ENCODE measurements at places on chromosomes 4 and X.

DNA sequence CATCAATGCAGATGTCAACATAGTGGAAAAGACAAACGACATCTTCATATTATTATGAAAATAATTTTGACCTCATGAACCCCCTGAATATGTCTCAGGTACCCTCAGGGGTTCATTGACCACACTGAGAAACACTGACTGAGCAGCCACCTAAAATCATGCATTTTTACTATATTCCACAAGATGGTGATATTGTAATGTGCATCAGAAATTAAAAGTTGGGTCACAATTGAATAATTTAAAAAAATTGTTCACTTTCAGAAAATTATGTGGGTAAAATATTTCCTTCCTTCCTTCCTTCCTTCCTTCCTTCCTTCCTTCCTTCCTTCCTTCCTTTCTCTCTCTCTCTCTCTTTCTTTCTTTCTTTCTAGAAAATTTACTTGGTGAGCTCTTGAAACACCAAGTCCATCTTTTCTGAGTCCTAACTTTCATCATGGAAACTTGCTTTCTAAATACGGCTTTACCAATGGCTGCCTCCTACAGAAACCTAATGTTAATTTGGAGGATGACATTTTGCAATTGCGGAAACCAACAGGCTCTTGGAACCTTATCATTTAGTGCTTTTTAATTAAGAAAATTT, 103.6 kb downstream of the RTL3 start:
- peak; percentile 27 for DNase-seq

- DNase-seq, result no peak
These were observed 492.6 kb downstream of the SPOCK3 start for GRCh38 chr4:166741742-166742141.

DNA sequence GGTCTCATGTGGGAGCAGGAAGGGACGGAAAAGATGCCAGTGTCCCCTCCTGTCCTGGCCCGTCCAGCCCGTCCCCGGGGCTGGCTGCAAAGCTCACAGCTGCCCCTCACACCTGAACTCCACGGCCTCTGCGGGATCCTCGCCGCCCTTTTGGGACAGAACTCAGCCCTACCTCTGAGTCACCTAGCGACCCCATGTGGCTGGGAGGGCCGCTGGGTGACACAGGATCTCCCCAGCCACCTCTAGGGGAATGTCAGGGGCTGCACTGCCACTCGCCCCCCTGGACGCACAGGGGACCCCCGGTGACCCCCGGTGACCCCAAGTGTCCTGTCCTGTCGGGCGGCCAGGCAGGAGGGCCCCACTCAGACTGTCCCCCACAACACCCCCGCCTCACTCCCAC, 748 bp downstream of the FAM9B start:
- no peak for DNase-seq

DNA sequence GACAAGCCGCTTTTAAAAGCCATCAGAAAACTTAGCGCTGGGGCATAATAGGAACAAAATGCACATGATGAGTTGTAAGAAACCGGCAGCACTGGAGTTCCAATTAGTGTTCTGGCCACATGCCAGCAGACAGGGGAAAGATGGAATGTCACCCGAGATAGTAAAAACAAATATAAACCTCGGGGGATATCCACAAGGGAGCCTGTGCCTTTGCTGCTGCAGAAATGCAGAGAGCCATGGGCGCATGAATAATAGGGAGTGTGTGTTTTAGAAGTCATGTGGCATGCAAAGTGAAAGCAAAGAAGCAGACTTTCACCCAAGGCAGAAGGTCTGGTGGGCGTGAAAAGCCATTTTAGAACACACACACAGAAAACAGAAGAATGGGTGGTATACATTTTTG, 19.1 kb downstream of the GPRASP3 start:
- no peak for DNase-seq

DNA sequence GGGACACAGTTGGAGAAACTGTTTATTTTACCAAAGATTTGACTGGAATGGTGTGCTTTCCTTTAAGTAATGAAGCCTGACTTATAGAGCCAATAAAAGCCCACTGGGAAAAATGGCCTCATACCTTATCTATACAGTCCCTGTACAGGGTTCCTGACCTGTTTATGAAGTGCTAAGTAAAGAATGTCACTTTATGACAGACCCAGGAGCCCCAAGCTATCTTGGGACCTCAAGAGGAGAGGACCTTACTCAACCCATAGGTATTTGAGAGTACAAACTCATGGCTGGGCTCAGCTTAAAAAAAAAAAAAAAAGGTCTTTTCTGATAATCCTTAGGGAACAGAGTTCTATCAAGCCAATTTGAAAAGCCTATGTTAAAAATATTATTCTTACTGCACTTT, 1389.3 kb downstream of the RAPGEF2 start:
- no peak for DNase-seq

DNA sequence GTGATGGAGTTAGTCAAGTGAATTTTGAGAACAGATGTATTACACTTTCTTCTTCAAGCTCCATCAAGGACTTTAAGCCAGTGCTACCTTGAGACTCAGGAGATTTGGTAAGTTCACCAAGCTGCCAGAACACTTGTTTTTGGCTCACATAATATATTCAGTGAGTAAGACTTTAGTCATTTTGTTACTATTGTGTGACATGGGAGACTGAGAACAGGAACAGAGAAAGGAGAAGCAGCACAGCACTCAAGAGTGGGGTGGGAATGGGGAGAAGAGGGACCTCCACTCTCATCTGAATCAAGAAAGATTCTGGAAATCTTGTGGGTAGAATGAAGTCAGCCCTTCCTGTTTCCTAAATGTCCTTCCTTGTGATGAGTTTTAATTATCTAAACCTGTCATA, 87.3 kb upstream of the TET2 start:
- DNase-seq, result no peak

DNA sequence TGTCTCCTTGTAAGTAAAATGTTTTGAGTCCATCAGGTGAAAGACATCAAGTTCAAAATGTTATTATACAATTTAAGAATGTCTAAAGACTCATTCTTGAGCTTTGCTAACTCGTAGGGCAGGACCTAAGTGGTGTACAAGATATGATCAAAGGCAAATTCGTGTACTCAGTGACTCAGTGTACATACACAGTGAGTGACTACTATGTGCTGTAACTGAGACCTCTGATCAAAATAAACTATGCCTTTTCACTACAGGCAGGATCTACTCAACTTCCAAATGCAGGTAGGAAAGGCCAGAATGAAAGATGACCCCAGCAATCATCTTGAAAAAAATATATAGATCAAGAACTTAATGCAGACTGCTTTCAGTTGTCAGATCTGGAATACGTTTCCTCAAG, 49.9 kb downstream of the ADGRG2 start:
- DNase-seq, result no peak

DNA sequence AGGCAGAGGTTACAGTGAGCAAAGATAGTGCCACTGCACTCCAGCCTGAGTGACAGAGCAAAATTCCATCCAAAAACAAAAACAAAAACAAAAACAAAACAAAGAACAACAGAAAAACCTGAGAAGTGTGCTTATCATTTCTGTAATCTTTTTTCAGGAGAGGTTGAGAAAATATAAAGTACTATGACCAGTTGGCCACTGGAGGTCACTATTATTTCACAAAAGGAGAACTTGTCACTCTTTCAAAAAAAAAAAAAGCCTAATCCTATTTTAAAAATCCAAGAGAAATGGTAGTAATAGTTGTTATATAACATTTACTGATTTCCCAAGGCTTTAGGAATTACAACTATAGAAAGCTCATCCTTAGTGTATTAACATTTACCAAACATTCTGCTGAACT, 24.9 kb upstream of the RNF150 start:
- DNase-seq, result peak; percentile 85

- DNase-seq, result no peak
These were observed 127.5 kb upstream of the TLR3 start for GRCh38 chr4:185941461-185941860.

DNA sequence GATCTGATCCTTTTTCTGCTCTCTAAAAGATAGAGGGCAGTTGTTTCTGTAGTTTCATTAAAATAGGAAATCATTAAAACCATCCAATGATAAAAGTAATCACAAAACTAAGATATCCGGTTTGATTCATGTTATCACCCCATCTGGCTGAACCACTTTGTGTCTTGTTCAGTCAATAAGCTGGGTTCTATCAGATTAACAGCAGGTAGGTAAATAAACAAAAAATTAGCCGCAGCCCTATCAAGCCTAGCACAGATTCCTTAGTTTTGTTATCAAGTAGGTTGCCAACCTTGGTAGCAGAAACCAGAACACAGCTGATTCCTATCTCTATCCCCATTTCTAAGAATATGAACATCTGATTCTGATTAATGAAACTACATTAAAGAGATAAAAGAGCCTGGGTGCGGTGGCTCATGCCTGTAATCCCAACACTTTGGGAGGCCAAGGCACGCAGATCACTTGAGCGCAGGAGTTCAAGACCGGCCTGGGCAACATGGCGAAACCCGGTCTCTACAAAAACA, 118.6 kb upstream of the PLAC1 start:
- DNase-seq, result no peak

GRCh38 chrX:136691028-136691809, 43.3 kb downstream of the CD40LG start:
- no peak for DNase-seq

DNA sequence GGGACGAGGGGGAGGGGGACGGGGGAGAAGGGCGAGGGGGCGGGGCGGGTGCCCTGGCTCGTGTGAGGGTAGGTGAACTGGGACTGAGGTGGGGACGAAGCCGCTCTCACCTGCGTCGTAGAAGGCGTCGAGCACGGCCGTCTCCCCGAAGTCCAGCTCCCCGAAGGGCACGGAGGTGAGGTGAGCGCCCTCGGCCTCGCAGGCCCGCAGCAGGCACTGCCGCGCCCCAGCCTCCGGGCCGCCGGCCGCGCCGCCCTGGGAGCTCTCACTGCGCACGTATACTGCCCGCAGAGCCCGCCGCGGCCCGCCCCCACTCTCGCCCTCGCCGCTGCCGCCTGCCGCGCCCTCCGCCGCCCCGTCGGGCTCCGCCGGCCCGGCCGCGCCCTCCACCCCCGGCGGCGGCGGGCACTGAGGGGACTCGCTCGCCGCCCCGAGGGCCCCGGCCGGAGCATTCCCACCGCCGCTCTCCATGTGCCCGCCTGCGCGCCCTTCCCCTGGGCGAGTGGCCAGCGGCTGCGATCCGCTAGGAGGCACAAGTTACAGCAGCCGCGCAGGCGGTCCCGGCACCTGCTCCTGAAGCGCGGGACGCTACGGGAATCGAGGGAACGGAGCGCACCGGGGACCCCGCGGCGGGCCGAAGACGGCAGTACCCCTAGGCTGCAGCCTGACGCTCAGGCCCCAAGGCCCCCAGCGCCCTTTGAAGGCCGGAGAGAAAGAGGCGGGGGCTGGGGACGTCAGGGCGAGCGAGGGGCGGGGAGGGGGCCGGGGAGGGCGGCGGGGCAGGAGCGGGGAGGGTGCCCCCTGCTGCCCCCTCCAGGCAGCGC, at the start of gene MAP3K15:
Gene MAP3K15, minus strand, starts transcription at position 718 of the 824 bp plus-strand sequence. Its CDS starts 247 bp downstream, at position 471.
- peak; percentile 40 for DNase-seq

DNA sequence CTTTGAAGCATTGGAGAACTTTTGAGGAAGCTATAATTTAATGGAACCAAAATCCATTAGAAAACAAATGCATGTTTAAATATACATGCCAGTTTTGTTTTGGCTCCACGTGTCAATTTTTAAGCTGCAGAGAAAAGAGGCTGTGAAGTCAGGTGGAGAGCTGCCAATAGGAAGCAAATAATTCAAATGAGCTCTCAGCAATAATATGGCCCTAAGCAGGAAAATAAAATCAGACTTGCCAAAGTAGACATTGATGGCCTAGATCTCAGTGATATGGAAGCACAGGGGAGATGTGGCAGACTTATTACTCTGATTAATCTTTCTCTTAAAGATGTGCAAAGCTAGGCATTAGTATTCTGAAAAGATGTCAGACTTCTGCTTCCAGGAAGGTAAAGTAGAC, 769.8 kb upstream of the NDST4 start:
- DNase-seq, result no peak

- DNase-seq, result peak; percentile 72
These were observed 149.9 kb upstream of the IL15 start for GRCh38 chr4:141486375-141486997.

GRCh38 chr4:26101011-26101410, 187.0 kb downstream of the SMIM20 start:
- DNase-seq, result no peak

DNA sequence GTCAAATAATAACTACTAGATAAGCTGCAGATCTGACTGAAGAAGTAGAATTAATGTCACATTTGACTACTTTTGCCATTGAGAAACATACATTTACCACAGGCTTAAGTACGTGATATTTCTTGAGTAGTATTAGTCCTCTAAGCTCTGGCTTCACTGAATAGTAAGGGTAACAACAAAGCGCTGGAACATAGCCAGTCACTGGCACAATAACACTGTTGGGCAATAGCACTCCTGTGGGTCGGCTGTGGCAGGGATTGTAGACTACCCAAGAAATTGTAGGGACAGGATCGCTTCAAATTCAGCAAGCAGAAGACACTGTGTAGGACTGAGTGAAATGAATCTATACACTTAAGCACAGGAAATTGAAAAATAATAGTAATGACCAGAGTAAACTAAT, 27.1 kb upstream of the IL15 start:
- peak; percentile 7 for DNase-seq

- no peak for DNase-seq
These were observed 37.7 kb downstream of the NOP14 start for GRCh38 chr4:2925496-2925895.

DNA sequence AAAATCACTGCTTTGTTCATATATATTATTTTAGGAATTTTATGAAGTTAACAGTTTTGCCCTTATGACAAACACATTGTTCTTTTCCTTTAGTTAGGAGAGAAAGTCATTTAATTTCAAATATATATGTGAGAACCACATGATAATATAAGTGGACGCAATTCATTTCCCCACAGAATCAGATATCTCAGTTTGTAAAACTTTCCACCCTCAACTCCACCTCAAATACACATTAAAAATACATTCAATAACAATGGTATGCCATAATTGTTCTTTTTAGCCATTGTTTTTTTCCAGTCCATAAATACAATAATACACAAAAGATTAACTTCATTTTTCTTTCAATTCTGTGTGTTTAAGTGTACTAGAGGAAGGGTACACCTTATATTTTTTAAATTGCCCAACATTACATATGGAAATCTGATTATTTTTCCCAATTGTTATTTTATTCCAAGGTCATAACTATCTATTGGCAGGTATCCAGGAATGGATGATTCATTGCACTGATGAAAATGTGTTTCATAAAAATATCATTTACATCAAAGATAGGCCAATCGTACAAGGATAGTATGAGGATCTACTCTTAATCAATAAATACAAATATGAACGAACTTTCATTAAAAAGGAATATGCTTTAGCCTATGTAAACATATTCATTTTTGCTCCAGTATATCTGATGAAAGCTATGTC, 125.0 kb downstream of the PPP3CA start:
- peak; percentile 24 for DNase-seq

- no peak for DNase-seq
These were observed 16.4 kb upstream of the PRSS48 start for GRCh38 chr4:151260526-151260925.

DNA sequence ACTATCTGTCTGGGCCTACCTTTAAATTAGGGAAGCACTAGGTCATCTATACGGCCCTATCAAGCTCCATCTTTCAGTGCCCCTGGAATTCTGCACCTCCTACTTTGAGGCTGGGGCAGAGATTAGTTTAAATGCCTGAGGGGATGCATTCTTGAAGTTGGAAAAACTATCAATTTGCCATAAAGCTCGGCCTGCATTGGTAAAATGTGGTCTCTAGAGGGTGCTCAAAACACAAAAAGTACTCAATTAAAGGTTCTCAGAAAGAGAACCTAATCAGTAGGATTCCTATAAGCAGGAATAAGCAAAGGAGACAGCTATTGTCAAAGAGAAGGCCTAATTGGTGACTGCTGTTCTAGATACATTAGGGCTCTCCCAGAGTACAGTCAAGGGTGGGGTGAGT, 111.7 kb downstream of the AMER1 start:
- DNase-seq, result peak; percentile 54

Data from adipocyte (in vitro differentiated cells).